ENCODE measurements at places on chromosomes 1 and 21.

GRCh38 chr1:17027900-17028299, 16.2 kb upstream of the ATP13A2 start:
- no peak for DNase-seq
- H3K4me3 ChIP-seq = no peak overlapping the region
- no peak overlapping the region for H3K27ac ChIP-seq

- no peaks in the 10 kb centered on the region for H3K36me3 ChIP-seq
- DNase-seq = no peak
- H3K27me3 ChIP-seq = no peaks in the 10 kb centered on the region
- peaks cover 30% of the 10 kb centered on the region for H3K4me1 ChIP-seq
Observed at GRCh38 chr1:30744060-30744756, 13.4 kb downstream of the LAPTM5 start.

GRCh38 chr1:225354906-225355305, 72.9 kb downstream of the LBR start:
- no peaks in the 10 kb centered on the region for H3K36me3 ChIP-seq
- no peak overlapping the region for H3K27ac ChIP-seq
- peaks cover 5% of the 10 kb centered on the region for H3K4me1 ChIP-seq
- no peaks in the 10 kb centered on the region for H3K27me3 ChIP-seq
- no peak overlapping the region for H3K4me3 ChIP-seq

- H3K4me3 ChIP-seq = no peak overlapping the region
- peaks cover 4% of the 10 kb centered on the region for H3K4me1 ChIP-seq
- H3K27me3 ChIP-seq = no peaks in the 10 kb centered on the region
- H3K36me3 ChIP-seq = no peaks in the 10 kb centered on the region
- H3K27ac ChIP-seq = no peak overlapping the region
Observed at GRCh38 chr1:173356191-173356762, 120.9 kb upstream of the PRDX6 start.

DNA sequence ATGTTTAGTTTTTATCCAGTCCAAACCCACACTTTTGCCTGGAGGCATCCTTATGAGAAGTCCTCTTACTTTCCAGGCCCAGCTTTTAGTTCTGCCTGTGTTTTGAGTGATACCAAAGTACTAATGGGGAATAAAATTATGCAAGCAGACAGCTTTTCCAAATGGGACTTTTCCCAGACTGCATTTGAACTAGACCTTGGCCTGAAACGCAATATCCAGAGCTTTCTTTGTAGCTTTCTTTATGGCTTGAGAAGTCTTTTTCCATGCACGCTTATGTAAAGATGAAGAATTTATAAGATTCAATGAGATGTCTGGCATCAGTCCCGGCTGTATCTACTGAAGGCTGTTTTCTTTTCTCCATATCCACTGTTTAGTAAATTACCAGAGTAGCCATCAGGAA, 236.6 kb upstream of the RAB4A start:
- H3K4me1 ChIP-seq = no peaks in the 10 kb centered on the region
- H3K4me3 ChIP-seq = no peak overlapping the region
- DNase-seq = no peak
- H3K36me3 ChIP-seq = no peaks in the 10 kb centered on the region
- H3K27me3 ChIP-seq = no peaks in the 10 kb centered on the region
- H3K27ac ChIP-seq = no peak overlapping the region

- no peaks in the 10 kb centered on the region for H3K4me1 ChIP-seq
- H3K36me3 ChIP-seq = no peaks in the 10 kb centered on the region
- no peak for DNase-seq
- no peaks in the 10 kb centered on the region for H3K27me3 ChIP-seq
Observed at GRCh38 chr1:192598589-192598988, 23.0 kb downstream of the RGS1 start.

- no peaks in the 10 kb centered on the region for H3K4me1 ChIP-seq
- H3K4me3 ChIP-seq = no peak overlapping the region
- no peak for DNase-seq
- no peak overlapping the region for H3K27ac ChIP-seq
Observed at GRCh38 chr1:162193221-162193620, 123.7 kb downstream of the NOS1AP start.

Data from RWPE2 (cell line).